Heart left ventricle (tissue), 16 donors: ENCODE measurements at places on chromosomes 2 and 18.

- H3K4me3 ChIP-seq, result no peak overlapping the region
- no peaks in the 10 kb centered on the region for H3K27me3 ChIP-seq
- H3K4me1 ChIP-seq, result no peaks in the 10 kb centered on the region
- DNase-seq, result no peak
These were observed 667 bp upstream of the SCYGR4 start for GRCh38 chr2:227616631-227617030.

DNA sequence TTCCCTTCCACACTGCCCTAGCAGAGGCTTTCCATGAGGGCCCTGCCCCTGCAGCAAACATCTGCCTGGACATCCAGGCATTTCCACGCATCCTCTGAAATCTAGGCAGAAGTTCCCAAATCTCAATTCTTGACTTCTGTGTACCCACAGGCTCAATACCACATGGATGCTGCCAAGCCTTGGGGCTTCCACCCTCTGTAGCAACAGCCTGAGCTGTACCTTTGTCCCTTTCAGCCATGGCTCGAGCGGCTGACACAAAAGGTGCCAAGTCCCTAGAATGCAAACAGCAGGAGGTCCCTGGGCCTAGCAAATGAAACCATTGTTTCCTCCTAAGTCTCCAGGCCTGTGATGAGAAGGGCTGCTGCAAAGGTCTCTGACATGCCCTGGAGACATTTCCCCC, 744.5 kb upstream of the LINC00305 start:
- no peaks in the 10 kb centered on the region for H3K27me3 ChIP-seq
- DNase-seq, result no peak
- no peaks in the 10 kb centered on the region for H3K4me1 ChIP-seq
- no peak overlapping the region for H3K4me3 ChIP-seq
- H3K36me3 ChIP-seq, result no peaks in the 10 kb centered on the region

GRCh38 chr18:42182728-42183700, 228.0 kb downstream of the PIK3C3 start:
- no peak overlapping the region for H3K27ac ChIP-seq
- H3K27me3 ChIP-seq, result no peaks in the 10 kb centered on the region
- no peak for DNase-seq
- H3K4me1 ChIP-seq, result peaks cover 6% of the 10 kb centered on the region
- no peak overlapping the region for H3K4me3 ChIP-seq

GRCh38 chr2:181038796-181039195, 58.4 kb downstream of the UBE2E3 start:
- no peaks in the 10 kb centered on the region for H3K36me3 ChIP-seq
- DNase-seq, result no peak
- H3K27me3 ChIP-seq, result no peaks in the 10 kb centered on the region
- no peaks in the 10 kb centered on the region for H3K4me1 ChIP-seq
- no peak overlapping the region for H3K4me3 ChIP-seq
- H3K27ac ChIP-seq, result no peak overlapping the region

GRCh38 chr2:70396612-70397011, 94.7 kb upstream of the FAM136A start:
- no peaks in the 10 kb centered on the region for H3K36me3 ChIP-seq
- no peak overlapping the region for H3K27ac ChIP-seq

GRCh38 chr2:187865025-187865424, 310.8 kb upstream of the TFPI start:
- H3K4me3 ChIP-seq, result no peak overlapping the region
- no peak for DNase-seq
- no peaks in the 10 kb centered on the region for H3K27me3 ChIP-seq
- H3K4me1 ChIP-seq, result no peaks in the 10 kb centered on the region
- no peak overlapping the region for H3K27ac ChIP-seq

GRCh38 chr18:45254709-45255082, 360.6 kb upstream of the SLC14A2 start:
- DNase-seq, result peak; percentile 81
- peaks cover 12% of the 10 kb centered on the region for H3K4me1 ChIP-seq
- no peaks in the 10 kb centered on the region for H3K36me3 ChIP-seq
- H3K27ac ChIP-seq, result peak overlapping the region; percentile 49
- H3K4me3 ChIP-seq, result no peak overlapping the region
